GM13976 (cell line): ENCODE measurements at places on chromosomes 7 and 10.

DNA sequence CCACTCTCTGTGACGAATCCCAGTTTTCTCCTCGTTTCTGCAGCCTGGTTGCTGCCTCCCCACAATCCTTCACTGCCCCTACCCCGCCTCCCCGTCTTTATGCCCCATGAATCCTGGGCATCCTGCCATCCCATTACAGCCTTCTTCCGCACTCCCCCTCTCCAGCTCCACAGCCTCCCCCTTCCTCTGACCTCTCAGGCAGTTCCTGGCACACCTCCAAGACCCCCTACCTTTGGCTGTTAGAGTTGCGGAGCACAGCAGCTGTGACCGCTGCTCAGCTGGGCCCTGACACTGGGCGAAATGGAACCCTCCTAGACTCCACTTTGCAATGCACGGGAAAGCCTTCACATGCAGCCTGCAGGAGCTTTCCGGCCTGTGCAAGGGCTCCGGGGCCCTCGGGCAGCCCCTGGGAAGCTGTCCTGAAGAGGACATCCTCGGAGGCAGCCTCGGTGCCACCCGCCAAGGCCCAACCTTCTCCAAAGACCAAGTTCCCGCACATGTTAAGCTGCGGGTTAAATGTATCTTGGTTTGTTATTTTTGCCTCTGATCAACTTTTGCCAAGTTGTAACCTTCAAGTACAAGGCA, 400.7 kb upstream of the MKI67 start:
- DNase-seq = no peak

- DNase-seq = no peak
Observed at GRCh38 chr10:93223336-93223735, 149.6 kb downstream of the CYP26A1 start.

DNA sequence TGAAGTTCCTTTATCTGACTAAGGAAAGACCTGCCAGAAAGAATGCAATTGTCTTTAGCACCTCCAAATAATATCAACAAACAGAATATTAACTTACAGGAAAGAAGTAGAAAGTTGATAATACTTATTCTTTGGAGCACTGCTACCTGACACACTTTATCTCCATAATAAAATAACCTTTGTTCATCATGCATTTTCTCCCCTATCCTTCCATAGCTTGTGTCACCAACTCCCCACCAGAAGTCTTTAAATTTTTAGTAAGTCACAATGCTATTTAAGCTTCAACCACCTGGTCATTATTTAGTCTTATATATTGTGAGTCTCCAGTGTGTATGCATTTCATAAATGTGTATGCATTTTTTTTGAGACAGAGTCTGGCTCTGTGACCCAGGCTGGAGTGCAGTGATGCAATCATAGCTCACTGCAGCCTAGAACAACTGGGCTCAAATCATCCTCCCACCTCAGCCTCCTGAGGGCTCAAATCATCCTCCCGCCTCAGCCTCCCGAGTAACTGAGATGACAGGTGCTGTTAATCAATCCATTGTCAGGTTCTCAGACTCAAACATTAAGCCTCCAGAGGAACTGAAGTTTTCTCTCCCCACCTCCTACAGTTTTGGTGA, 7.3 kb upstream of the CYP3A43 start:
- no peak for DNase-seq

DNA sequence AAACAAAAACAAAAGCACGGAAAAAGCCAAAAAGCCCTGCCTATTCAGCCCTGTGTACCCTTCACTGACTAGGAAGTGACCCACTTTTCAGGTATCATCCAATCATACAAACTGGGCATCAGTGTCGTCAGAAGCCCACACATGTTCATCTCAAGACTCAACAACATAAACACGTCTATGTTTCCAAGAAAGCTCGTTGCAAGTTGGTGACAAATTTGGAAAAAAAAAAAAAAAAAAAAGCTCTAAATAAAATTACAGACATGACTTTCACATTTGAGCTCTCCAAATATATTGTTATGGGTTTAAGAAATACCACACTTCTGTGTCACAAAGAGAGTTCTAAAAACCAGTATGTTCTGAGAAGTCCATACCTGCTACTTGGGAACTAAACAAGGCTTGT, 204.7 kb upstream of the KLF14 start:
- no peak for DNase-seq

DNA sequence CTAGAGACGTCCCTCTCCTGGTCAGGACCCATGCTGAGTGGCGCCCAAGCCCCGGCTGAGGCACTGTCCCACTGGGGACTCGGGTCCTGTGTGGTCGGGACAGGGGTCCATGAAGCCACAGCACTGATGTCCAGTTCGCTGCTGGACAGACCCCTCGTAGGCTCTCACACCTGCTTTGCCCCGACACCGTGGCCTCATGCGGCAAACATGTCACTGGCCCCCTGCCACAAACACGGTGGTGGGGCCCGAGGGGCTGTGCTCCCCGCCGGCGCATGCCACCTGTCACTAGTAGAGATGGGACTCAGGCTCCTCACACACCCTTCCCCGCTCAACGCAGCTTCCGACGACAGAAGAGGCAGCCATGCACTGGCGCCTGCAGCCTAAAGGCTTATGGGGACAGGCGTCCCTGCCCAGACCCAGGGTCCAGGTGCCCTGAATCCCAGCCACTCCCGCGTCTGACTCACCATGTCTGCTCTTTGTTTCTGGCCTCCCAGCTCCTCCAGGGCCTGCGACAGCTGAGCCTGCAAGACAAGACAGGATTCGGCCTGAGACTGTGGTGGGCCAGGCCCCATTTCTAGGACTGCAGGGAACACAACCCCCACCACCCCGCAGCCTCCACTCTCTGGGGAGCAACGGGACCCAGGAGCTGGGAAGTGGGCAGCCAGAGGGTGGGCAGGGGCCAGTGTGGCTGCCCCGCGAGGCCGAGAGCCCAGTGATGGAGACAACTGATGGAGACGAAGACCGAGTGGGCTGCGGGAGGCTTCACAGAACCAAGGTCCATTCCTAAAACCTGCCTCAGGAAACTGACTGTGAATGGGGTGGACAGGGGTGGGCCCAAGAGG, 230.9 kb downstream of the MAD1L1 start:
- no peak for DNase-seq

DNA sequence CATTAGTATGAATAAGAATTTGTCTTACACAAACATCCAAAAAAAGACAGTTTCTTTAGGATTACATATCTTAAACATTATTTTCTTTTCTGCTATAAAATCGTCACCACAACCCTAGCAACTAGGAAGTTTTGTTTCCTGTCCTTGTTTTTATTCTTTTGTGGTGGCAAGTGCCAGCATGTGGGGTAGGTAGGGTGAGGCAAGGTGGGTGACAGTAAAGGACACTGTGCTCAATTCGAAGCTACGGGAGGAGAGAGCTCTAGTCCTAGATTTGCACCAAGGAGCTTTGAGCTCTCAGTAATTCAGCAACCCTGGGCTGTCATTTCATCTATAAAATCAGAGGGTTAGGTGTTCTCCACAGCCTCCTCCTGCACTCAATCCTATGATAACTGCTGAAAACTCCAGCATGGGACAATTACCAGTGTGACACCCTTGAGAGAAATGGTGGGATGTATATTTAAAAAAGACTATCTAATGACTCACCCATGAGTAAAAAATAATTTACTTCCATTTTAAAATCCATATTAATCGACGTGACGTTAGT, 187.1 kb downstream of the FAM107B start:
- DNase-seq = no peak

DNA sequence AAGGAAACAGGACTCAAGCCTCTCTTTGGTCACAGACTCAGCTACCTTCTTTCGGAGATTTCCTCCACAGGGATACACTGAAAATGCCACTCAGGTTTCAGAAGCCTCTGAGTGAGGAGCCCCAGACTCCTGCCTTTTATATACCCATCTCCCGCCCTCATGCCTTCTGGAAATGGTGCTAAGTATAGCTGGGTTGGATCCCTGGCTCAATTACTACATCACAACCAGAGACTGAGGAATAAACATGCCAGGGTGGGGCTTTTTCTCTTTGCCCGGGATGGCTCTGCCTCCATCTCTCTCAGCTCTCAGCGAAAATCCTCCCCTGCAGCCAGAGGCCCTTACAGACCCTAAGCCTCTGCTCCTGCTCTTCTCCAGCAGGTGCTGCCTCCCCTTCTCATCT, 299.5 kb downstream of the KCNMA1 start:
- DNase-seq = no peak

- no peak for DNase-seq
Observed at GRCh38 chr7:1758859-1759521, 88.9 kb downstream of the ELFN1 start.

GRCh38 chr10:122254831-122255230, 16.3 kb upstream of the BTBD16 start:
- DNase-seq = no peak

- DNase-seq = no peak
Observed at GRCh38 chr7:54336800-54337199, 205.4 kb upstream of the VSTM2A start.

DNA sequence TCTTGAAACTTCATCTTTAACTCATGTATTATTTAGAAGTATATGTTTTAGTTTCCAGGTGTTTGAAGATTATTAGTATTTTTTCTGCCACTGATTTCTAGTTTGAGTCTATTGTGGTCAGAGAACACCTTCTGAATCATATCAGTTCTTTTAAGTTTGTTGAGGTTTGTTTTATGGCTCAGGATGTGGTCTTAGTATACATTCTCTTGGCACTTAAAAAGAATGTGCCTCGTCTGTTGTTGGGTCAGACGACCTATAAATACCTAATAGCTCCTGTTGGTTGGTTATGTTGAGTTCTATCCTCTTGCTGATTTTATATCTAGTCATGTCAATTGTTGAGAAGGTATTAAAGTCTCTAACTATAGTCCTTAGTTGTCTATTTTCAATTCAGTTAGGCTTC, 15.9 kb downstream of the TDRD1 start:
- DNase-seq = no peak

GRCh38 chr7:98483276-98483963, 82.5 kb upstream of the BAIAP2L1 start:
- DNase-seq = no peak

GRCh38 chr7:134574322-134574721, 25.4 kb downstream of the AKR1B15 start:
- no peak for DNase-seq

GRCh38 chr7:96870934-96871333, 134.4 kb upstream of the DLX6 start:
- DNase-seq = no peak

DNA sequence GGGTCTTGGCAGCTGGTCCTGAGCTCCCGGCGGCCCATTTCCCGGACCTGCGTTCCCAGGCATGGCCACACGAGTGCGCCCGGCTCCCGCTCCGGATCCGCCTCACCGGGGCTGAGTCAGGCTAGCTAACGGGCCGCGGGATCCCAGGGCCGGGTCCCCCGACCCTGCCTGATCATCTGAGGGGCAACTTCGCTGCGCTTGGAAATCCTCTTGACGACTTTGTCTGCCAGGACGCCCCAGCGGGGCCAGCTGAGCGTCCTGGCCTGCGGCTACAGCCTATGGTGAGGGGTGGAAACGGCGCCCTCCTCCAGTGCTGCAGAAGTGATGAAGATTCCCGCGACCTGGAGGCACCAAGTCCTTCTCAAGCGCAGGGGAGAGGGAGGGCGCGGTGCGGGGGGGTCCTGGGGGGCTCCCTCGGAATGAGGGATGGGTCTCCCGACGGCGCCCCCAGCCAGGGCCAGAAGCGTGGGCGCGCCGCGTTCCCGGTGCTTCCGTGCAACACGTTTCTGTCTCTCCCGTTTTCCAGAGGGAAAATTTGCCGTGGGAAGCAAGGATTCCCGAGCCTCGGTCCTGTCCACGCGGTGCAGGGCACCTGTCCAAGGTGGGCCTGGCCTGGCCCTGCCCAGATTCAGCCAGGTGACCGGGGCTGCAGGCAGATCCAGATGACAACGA, 212.4 kb downstream of the CCSER2 start:
- DNase-seq = peak; percentile 85

DNA sequence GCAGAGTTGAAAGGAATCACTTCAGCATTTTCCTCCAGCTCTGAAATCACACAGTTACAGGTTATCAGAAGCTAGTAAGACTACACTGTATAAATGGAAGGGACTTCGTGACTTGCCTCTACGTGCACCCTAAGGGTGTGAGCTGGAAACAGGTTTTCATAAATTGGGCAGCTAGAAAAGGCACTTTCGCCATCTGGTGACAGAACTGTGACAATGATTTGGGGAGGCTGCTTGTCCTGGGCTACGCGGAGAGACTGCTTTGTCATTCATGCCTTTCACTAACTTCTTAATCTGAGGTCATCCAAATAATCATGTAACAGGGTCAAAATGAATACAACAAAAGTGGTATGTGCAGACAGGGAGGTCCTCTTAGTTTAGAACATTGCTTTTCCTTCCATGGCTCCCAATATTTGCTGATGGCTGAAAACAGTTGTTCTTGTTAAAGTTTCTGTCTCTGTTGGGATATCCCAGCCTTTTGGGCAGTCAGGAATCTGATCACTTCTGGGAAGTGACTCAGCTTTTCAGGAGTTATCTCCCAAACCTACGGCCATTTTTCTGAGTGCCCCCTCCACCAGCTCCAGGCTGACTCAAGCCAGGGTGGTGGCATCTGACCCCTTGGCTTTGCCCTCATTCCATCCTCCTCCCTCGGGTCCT, 17.8 kb downstream of the VWC2 start:
- DNase-seq = peak; percentile 69

DNA sequence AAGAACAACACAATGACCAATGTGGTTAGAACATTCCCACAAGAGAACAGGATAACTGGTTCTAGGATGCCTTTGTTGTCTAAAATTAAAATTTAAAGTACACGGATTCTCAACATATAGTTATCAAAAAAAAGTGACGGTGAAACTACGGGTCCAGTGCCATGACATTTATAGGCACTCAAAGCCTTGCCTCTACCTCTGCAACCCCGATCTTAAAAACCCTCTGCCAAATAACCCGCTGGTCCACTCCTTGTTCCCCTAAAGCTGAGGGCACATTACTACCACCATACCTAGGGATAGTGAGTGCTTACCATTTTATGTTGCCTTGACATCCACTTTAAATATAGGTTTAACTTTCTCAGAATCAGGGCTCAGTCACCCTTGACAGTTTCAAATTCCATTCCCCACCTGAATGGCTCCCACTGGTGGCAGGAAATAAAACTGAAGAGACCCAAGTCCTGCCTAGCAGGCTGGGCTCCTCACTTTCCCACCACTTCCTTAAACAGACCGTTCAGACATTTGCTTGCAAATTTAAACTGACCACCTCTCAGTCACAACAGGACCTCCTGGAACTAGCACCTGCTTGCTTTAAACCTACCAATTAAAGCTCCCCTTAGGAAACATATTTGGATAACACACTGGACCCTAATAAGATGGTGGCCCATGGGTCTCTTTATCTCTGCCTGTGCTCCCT, 169.9 kb upstream of the ASAH2 start:
- peak; percentile 51 for DNase-seq

DNA sequence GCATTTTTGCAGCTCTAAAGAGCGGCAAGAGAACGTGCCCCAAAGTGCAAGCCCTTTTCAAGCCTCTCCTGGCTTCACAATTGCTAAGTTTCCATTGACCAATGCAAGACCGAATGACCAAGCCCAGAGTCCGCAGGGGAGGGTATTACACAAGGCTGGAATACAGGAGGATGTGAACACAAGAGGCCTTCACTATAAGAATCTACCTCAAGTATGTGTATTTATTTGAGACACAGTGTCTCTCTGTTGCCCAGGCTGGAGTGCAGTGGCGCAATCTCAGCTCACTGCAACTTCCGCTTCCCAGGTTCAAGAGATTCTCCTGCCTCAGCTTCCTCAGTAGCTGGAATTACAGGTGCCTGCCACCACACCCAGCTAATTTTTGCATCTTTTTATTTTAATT, 22.2 kb upstream of the TPST1 start:
- no peak for DNase-seq

- no peak for DNase-seq
Observed at GRCh38 chr10:28845009-28845682, 167.8 kb downstream of the BAMBI start.

- no peak for DNase-seq
Observed at GRCh38 chr7:121046893-121047468, 58.5 kb downstream of the CPED1 start.
